ENCODE measurements at places on chromosomes 16 and 17.

- DNase-seq = no peak
Observed at GRCh38 chr17:58305626-58306025, 23.0 kb downstream of the TSPOAP1 start.

- no peak for DNase-seq
Observed at GRCh38 chr17:79647456-79647915, 36.6 kb upstream of the RBFOX3 start.

DNA sequence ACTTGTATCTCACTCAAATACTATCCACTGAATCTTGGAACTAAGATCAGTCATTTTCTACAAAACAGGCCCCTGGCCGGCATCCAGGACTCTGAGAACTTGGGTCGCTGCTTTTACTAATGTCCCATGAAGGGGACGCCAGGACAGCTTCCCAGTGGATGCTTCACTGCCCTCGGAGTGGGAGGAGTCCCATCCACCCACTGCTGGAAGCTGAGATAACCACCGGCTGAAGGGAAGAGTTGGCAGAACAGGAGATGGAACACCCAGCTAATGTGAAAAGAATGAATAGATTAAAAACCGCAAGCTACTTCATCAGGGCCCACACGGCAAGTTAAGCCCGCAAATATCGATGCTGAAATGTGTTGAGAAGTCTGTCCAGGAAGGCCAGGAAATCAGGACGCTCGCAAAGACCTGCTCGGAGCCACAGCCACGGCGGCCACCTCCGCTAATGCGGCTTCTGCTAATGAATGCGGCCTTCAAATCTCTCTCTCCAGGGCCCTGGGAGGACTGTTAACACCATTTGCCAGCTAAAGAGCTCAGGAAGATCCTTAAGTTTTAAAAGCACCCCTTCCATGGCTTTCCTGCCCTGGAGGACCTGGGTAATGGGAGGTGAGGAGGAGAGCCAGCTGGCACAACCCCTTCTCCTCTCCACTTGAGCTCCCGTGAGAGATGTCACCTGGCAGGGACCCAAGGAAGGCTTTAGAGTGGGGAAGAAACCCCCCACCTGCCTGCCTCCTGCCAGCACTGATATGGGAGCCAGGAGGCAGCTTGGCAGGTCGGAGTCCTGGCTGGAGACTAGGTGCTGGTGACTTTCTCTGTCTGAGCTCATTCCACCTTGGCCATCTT, 226.6 kb upstream of the RPL38 start:
- no peak for DNase-seq

DNA sequence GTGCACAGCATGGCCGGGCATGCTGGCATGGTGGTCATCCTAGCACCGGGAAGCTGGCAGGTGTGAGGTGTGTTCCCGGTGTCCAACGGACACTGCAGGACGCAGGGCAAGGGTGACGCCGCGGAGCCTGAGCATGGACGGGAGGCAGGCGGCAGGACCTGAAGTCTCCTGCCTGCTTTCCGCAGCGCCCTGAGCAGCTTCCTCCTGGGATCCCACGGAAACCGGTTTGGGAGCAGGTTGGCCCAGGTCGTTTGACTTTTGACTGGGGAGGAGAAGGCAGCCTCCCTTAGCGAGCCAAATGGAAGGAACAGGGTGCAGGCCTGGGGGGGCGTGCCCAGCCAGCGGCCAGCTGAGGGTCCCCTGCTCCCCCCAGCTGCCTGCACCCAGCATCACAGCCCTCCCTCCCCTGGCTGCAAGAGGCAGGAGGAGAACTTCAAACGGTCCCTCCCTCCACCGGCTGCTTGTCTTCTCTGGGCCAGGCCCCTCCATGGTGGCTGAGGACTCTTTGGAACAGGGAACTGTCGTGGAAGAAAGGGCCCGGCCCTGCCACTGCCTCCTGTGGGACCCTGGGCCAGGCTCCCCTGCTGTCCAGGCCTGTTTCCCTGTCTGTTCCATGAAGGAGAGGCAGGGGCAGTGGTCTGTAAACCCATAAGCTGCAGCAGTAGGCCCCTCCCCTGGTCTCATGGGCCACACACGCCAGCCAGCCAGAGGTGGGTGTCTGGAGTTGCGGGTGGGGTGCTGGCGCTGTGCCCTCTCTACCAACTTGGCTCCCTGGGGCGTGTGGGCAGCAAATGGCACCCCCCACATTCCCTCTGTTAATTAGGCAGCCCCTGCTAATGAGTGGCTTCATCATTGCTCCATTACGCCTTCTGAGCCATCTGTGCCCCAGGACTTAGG, 7.8 kb upstream of the ADGRG1 start:
- no peak for DNase-seq

DNA sequence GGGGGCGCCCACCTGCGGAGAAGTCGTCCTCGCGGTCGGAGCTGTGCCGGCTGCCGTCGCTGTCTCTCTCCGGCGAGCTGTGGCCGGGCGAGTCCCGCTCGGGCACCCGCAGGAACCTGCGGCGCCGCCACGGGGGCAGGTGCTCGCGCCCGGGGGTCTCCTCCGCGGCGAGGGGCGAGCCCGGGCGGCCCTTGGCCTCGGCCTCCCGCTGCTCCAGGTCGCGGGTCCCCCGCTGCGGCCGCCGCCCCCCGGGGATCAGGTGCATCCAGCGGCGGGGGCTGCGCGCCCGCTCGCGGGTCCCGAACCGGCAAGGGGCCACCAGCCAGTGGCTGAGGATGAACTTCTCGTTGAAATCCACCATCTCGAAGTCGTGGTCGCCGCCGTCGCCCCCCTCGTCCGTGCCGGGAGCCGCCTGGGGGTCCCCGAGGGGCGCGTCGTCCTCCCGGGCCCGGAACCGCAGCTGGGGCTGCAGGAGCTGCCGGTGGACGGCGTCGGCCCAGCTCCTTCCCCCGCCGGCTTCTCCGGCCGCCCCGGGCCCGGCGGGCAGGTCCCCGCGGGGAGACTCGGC, 41.4 kb upstream of the BHLHA9 start:
- DNase-seq = no peak

- DNase-seq = no peak
Observed at GRCh38 chr16:24670623-24671454, 58.6 kb upstream of the TNRC6A start.

DNA sequence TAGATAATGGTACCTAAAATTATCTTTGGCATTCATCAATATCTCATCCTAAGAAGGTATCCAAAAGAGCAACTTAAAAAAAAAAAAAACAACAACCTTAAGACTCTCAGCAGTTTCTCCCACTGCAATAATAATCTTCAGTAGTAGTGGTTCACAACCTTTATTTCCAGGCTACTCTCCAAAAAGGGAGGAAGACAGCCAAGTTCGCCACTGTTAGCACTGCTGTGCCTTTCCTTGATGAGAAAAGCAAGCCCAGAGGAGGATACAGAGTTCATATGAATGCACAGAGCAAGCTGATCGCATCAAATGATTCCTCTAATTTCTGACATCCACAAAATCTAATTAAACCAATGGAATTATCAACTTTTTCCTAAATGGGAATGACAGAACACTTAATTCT, 199.4 kb downstream of the AATF start:
- DNase-seq = no peak

DNA sequence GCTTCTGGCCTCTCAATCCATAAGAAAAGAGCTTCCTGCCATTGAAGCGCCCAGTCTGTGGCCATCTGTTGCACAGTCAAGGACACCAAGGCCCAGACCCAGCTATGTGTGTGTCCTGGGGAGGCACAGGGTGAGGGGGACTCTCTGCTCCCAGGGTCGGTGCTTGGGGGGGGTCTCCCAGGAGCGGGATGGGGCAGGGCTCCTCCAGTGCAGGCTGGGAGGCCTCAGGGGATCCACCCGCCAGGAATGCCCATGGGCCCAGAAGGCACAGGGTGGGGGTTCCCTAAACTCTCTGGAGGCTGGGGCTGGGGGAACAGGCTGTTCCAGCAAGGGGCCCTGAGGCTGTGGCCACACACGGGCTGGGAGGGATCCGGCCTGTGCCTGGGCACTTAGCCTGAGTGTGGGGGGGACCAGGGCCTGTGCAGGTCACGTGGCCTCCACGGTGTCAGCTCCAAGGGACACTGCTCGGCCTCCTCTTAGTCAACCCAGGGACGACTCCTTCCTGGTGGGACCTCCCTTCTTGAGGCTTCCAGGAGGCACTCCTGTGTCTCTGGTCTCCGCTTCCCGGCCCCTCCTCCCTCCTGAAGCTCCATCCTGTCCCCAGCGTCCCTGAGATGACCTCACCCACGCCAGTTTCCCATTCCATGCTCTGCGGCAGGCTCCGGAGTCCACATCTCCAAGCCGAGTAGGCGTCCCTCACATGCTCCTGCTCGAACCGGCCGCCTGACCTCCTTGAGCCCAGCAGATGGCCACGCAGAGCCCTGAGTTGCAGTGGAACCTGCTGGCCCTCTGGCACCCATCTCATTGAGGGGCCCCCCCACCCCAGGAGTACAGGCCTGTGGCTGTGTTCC, 23.1 kb upstream of the BAHCC1 start:
- DNase-seq = no peak

DNA sequence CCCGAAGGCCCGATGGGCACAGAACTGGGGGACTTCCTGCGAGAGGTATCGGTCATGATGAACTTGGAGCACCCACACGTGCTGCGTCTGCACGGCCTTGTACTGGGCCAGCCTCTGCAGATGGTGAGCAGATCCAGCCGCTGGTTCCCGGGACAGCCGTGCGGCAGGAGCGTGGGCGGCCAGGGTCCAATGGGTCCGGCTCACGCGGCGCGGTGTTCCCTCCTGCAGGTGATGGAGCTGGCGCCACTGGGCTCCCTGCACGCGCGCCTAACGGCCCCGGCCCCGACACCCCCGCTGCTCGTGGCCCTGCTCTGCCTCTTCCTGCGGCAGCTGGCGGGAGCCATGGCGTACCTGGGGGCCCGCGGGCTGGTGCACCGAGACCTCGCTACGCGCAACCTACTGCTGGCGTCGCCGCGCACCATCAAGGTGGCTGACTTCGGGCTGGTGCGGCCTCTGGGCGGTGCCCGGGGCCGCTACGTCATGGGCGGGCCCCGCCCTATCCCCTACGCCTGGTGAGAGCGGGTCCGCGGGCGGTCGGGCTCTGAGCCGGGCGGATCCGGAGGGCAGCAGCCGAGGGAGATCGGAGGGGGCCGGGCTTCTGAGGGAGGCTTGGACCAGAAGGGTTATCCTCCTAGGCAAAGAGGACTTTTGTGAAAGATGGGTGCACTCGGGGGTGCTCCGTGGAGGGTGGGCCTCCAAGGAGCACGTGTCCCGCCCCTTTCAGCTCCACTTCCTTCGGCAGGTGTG, 3.0 kb downstream of the TNK1 start:
- peak; percentile 77 for DNase-seq

DNA sequence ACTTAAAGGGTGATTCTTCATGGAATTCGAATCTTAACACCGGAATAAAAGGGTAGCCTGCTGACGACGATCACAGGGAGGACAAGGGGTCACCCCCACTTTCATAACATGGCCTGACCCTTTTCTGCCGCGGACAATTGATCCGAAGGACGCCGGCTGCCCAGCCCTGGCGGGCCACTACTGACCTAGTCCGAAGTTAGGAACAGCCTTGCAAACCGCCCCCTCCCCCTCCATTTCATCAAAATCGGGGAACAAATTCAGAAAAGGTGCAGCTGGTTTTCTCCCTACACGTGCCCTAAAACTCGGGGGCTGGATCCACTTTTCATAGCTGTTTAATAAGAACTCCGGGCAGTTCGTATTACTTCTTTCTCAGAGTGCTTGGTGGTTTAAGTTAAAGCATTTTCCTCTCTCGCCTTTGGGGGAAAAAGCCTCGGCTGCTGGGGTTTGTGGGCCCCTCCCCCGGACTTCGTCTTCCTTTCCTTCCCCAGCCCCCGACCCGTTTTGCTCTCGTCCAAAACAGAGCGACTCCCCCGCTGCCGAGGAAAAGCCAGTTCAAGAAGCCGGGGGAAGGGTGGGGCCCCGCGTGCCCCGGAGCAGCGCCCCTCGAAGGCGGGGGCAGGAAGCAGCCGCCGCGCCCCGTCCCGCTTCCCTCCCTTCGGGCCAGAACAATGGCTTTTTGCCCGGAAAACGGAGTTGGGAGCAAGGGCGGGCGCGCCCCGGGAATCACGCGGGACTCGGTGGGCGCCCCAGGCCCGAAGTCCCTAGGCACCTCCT, 641 bp upstream of the CBX2 start:
- no peak for DNase-seq

GRCh38 chr16:60181536-60181935, 1447.4 kb upstream of the GOT2 start:
- DNase-seq = no peak

DNA sequence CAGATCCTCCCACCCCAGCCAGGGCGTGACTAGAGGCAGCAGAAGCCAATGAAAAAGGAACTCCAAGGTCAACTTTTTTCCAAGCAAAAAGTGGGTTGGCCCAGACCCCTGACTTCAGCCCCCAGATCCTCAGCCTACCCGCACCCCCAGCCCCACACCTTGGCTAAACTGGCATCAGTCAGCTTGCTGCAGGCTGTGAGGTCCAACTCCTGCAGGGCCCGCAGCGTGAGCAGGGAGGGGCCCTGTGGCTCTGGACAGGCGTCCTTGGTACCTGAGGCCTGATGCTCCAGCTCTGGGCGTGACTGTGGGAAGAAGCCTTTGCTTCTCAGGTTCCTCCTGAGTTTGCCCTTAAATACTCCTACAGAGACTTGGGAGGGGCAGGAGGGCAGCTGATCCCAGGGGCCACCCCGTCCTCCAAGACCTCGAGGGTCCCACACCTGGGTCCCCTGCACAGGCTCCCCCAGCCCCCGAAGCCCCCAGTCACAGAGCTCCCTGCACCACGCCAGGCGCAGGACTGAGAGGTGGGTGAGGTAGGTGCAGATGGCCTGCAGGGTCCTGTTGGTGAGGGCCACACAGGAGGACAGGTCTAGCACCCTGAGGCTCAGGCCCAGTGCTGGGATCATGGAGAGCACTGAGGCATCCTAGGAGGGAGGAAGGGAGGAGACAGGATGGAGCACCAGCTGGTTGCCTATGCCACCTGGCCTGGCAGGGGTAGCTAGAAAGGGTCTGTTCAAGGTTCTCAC, 9.4 kb downstream of the ELMO3 start:
- DNase-seq = no peak

DNA sequence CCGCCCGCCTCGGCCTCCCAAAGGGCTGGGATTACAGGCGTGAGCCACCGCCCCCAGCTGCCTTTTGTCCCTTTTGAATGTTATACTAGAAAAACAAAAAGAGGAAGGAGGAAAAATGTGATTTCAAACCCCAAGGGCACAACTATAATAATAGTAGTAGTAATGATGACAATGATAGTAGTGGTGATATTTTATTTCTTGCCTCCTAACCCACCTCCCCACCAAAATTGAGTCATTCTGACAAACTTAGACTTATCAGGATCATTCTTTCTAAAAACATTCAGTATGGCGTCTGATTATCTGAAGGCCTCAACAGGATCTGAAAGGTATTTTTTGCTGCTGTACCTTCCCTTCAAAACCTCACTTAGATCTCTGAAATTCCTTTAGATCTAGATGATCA, 13.6 kb downstream of the GPATCH8 start:
- no peak for DNase-seq

DNA sequence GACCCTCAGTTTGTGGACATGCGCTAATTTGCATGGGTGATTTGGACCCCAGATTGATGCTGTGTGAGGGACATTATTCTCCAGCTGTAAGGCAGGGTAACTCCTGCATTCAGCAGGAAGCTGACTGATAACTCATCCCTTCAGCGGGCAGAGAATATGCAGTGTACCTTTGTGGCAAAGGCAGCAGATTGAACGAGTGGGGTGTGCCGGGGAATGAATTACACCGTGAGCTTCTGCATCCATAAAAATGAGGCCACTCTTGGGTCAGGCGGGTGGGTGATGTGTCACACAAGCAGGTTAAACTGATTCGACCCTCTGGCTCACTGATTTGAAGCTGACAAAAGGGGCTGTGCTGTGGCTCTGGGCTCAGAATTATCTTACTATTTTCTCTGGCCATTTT, 128.9 kb upstream of the PMFBP1 start:
- DNase-seq = no peak
